ENCODE measurements at places on chromosomes 11 and 22.

DNA sequence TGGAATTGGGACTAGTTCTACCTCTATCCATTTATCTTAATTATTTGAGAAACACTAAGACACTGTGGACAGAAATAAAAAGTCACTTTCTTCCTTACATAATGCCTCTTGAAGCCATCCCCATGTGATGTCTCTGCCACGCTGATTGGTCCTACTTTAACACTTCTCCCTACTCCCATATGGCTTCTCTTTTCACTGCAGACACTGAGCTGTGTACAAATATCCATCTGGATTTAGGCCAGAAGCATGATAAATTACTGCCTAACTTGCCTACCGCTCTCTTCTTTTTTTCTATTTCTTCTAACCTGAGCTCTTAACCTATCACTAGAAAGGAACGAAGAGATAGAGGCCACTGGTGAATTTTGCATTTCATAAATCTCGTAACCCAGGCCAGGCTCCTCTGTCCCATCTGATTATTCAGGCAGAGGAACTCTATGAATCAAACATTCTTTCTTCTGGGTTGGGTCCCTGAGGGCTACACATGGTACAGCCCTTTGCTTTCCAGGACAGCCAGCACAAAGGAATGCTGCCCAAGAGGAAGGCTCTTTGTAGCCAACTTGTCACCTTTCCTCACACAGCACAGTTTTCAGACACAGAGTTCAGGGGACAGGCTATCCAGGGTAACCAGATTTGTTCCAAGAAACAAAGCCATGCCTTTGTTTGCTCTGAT is 878.5 kb upstream of the LRRC4C start:
- DNase-seq = no peak

- DNase-seq = peak; percentile 72
Measured at GRCh38 chr11:35045236-35045820, 93.6 kb upstream of the CD44 start.

DNA sequence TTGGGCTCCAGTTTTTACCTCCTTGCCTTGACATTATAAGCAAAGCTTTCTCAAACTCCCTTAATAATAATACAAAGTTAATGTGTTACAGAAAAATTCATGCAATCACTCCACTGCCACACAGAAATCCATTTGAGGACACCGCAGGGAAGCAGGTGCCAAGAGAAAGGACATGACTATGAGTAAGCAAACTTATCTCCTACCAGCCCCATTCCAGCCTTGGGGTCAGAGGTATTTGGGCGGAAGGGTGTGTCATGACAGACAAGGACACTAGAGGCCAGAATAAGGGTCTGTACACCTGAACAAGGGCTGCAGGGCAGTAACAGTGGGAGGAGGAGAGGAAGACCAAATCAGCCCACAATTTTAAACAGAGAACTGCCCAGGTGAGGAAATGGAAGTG is 5.9 kb downstream of the GNG3 start:
- DNase-seq = no peak

GRCh38 chr11:9802291-9802861 is 138.5 kb downstream of the SWAP70 start:
- no peak for DNase-seq

DNA sequence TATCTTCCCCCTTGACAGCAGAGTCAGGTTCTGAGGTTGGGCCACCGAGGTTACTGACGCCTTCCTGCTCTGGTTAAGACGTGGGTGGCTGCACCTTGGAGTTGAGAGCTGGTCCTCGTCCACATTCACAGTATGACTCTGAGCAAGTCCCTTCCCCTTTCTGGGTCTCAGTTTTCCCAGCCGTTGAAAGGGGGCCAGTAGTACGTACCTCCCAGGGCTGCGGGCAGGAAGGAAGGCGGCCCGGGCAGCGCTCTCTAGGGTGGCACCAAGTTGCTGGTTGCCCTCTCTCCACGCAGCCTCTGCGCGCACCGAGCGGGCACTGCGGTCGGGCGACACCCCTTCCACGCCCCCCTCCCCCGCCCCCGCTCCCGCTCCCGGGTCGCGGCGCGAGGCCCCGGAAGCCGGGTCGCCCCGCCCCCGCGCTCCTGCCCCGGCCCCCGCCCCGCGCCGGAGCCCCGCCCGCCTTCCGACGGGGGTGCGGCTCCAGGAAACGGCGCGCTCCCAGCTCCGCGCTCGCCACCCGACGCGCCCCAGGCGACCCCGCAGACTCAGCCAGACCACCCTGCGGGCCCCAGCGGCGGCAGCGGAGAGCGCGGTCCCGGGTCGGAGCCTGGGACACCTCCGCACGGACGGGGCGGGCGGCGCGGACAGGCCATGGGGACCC is at the start of gene EHBP1L1:
Gene EHBP1L1, plus strand, starts transcription at position 486 of the 664 bp plus-strand sequence. CDS start 250 bp downstream, outside the sequence.
- no peak for DNase-seq

GRCh38 chr11:95152876-95153856 is 63.5 kb downstream of the ENDOD1 start:
- DNase-seq = no peak

DNA sequence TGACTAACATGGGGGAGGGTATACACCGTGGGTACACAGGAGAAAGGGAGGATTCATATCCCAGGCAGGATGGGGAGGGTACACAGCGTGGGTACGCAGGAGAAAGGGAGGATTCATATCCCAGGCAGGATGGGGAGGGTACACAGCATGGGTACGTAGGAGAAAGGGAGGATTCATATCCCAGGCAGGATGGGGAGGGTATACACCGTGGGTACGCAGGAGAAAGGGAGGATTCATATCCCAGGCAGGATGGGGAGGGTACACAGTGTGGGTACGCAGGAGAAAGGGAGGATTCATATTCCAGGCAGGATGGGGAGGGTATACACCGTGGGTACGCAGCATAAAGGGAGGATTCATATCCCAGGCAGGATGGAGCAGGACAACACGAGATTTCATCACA is 36.6 kb upstream of the NRIP3 start:
- no peak for DNase-seq

DNA sequence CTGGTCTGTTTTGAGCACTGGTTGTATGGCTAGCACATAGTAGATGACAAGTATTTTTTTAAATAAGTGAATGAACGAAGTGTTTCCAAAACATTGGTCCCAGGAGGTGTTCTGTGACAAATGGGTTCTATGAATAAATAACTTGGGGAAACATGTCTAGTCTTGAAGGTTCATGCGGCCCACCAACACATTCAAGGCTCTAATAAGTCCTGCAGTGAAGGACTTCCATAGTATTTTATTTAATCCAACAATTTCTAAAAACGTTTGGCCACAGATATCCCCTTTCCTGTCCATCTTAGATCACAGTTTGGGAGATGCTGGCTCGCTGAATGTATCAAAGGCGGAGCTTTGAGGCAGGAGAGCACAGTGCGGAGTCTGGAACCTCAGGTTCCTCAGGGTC is 22.5 kb downstream of the PARVG start:
- DNase-seq = no peak

DNA sequence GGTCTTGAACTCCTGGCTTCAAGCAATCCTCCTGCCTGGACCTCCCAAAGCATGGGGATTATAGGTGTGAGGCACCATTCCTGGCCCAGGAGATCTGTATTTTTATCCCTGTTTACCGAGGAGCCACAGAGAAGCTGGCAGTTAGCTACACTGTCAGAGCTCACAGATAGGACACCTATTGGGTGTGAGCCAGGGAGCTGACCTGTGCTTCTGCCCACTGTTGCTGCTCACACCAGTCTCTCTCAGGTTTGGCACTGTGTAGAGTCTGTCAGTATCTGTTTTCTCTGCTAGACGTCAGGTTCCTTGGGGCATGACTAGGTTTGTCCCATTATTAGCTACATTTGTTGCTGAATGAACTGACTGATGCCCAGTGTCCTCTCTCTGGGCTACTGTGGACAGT is 17.5 kb downstream of the PPP6R2 start:
- no peak for DNase-seq

GRCh38 chr11:65395961-65396530 is 9.6 kb downstream of the FRMD8 start:
- no peak for DNase-seq

GRCh38 chr11:125211948-125212340 is 47.4 kb downstream of the PKNOX2 start:
- DNase-seq = no peak

- DNase-seq = no peak
Measured at GRCh38 chr11:68076371-68077042, 37.7 kb downstream of the TCIRG1 start.

GRCh38 chr11:45323601-45324249 is 37.6 kb upstream of the SYT13 start:
- DNase-seq = no peak

- no peak for DNase-seq
Measured at GRCh38 chr11:121109916-121110586, 9.0 kb downstream of the TECTA start.

GRCh38 chr11:85759915-85760314 is 51.0 kb downstream of the SYTL2 start:
- no peak for DNase-seq

- DNase-seq = no peak
Measured at GRCh38 chr22:38729946-38730345, 24.2 kb downstream of the GTPBP1 start.

GRCh38 chr11:13831696-13832095 is 130.8 kb upstream of the SPON1 start:
- peak; percentile 45 for DNase-seq

- no peak for DNase-seq
Measured at GRCh38 chr22:25482091-25482760, 82.2 kb upstream of the GRK3 start.

- DNase-seq = no peak
Measured at GRCh38 chr11:73451896-73452295, 75.7 kb downstream of the RELT start.

- DNase-seq = no peak
Measured at GRCh38 chr11:130908061-130908460, 8.2 kb downstream of the SNX19 start.

GRCh38 chr11:34154059-34154875 is 48.8 kb downstream of the NAT10 start:
- DNase-seq = no peak

- no peak for DNase-seq
Measured at GRCh38 chr11:68751004-68751325, 355 bp downstream of the TESMIN start.

GRCh38 chr11:70019576-70020011 is 58.5 kb upstream of the ANO1 start:
- DNase-seq = no peak

DNA sequence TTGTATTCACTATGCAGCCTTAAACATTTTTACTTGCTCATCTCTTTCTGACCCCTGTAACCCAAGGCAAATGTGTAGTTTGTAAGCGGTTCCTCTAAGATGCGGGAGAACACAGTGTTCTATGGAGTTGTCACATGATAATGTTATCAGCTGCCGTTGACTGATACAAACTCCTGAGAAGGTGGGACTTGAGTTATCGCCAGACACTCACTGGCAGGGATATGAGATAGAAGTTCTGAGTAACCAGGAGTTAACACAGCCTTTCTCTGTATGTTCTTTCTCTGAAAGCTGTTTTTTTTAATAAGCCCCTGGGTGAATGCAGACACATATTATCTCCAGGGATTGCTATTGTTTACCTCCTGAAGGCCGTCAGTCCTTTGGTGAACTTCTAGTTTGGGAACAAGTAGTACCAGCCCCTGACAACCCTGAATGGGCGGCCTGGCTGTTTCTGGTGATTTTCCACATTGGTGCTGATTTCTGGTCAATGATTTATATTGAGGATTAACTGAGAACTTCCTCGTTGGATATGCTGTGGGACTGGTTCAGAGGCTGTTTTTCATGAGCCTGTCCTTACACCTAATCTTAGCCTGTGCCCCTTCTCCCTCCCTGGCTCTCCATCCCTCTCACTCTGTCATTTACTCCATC is 155.3 kb upstream of the RASSF10 start:
- DNase-seq = no peak

DNA sequence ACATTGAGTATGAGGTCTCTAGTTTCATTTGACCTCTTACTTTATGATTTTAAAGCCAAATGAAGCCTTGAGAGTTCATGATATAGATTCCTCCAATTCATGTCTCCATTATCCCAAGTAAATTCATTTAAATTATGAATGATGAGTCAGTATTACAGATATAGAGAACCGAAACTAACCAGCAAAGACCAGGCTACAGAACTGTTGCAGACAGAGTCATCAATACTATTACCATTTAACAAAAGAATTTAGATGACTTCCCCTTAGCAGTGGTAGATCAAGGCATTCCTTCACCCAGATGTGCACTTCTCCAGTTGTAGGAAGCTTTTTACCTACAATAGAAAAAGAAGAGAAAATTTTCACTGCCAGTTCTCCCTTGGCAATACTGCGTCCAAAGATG is 11.8 kb upstream of the CCDC89 start:
- no peak for DNase-seq
